ENCODE measurements at places on chromosomes 3 and 15.

DNA sequence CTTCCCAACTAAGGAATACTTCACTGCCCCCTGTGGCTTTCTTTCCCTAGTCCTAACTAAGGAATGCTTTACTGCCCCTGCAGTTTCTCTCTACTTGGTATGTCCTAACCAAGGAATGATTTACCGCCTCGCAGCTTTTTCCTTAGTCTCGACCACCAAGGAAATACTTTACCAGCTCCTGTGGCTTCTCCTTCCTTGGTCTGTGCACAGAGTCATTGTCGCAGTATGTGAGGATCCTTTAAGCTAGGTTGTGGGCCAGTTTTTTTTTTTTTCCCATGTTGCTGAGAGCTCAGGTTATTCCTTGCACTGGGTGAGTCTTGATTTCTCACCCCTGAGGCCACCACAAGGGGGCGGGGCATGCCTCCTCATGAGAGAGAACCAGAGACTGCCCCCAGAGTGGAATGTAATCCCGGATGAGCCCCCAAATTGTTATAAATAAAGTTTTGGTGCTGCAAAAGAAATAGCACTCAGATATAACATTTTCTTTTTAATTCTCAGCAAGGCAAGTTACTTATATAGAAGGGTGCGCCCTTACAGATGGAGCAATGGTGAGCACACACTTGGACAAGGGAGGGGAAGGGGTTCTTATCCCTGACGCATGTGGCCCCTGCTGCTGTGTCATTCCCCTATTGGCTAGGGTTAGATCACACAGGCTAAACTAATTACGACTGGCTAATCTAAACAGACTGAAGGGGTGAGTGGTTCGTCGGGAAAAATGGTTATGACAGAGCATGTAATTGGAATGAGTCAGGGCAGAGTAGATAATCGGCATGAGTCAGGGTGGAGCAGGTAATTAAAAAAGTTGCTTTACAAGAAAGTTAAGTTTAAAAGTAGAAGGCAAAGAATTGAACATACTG lies 27.0 kb downstream of the NDUFB4 start:
- DNase-seq: no peak

DNA sequence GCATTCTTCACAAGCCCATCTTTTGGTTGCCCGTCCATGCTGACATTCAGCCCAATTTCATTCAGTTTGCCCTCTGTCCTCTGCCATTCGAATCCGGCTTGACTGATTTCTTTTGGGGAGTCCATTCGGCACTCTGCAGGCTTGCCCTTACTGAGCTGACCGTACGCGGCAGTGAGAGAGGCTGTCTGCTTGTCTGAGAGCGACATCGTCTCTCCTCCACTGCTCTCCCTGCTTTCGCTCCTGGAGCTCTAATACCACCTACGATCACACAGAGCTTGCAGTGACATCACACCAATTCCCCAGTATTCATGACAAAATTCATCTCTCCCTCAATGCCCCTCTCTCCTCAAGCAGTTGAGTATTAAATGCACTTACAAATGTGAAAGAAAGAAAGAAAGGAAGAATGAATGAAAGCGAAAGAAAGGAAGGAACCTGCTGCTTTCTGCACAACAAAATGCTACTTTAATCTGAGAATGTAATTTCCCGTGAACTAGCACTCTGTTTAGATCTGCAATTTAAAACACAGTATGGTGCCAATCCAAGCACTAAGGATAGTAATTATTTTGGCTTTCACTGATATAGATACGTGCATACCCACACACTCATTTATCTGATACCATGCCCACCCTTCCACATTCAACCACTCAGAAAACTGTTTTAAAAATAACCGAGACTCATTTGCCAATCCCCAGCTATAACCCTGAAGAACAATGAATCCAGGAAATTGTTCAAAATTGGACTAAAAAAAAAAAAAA lies 89.5 kb downstream of the DHX30 start:
- DNase-seq: no peak

DNA sequence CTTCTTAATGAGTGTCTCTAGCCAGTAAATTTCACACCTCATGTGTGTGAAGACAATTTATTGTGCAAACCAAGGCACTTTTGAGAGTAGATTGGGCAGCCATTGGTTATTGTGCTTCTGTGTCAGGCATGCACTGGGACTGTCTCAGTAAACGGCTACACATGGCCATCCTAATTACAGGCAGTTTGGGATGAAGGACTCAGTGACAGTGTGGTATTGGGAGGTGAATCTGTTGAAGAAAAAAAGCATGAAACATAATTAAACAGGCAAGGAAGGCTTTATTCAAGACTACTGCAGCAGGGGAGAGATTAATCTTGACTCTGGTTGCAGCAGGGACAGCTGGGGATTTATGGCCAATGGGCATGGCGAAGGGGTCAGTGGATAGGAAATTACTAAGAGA lies 57.8 kb upstream of the NUDT16 start:
- no peak for DNase-seq

DNA sequence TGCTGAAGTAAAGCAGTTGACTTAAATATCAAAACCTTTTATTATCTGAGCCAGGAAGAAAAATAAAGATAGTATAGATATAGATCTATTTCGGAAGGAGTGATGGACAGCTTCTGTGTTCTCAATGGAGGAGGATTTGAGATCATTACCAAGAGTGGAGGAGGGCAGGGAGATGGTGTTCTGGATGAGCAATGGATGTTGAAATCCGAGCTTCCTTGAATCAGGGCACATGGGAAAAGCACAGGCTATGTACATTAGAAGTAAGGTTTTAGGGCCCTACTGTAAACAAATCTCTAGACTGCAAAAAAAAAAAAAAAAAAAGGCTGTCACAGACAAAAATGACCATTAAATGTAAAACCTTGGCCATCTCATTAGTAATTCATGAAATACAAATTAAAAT lies 43.2 kb downstream of the GTPBP8 start:
- DNase-seq: no peak

- DNase-seq: no peak
Measured at GRCh38 chr3:189967254-189967865, 153.3 kb downstream of the P3H2 start.

DNA sequence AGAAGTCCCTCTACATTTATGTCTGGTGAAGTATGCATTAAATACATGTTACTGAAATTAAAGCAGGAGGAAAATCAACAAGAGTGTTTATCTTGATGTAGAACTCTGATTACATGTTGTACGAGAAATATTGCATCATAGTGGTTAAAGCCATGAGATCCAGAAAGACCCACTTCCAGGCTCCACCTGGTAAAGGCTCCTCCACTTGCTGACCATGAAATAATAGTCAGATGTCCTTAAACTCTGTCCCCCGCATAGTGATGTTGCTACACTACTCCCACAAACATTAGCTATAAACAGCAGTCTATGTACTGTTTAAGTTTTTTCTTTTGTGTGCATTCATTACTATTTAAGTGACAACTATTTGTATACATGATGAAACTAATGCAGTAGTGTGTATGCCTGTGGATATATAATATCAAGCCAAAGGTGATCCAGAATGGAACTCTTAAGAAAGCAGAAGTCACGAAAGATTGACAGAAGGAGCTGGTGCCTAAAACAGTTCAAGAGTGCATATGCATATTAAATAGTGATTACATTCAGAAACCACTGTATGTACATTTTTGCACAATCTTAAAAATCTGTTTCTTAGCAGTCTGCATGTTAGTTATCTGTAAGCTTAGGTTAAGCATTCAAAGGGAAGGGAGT lies 264.4 kb upstream of the KCNMB2 start:
- DNase-seq: no peak

DNA sequence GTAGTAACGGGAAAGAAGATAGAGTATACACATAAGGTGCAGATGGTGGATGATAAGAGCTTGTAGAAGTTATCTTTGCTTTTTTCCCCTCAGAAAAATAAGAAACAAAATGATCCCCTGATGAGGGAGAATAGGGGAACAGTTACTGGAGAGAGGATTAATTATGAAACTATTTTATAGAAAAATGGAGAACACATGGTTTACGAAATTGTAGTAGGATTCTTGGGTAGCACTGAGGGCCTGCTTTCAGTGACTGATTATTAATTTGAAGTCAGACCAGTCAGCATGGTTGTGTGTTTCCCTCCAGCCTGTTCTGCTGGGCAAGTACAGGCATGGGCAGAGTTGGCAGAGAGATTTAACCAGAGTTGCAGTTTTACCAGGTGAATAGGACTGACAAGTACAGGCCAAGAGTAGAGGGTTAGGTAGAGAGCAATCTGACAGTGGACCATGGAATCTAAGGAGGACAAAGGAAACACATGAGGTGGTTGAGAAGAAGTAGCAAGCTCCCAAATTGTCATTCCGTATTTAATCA lies 5.9 kb downstream of the SLC49A4 start:
- no peak for DNase-seq

All from activated T-cell treated with anti-CD3 and anti-CD28 coated beads, Interleukin-2, amount 50 U/mL, for 24 hours (primary cell).